ENCODE measurements at places on chromosomes 4 and X.

DNA sequence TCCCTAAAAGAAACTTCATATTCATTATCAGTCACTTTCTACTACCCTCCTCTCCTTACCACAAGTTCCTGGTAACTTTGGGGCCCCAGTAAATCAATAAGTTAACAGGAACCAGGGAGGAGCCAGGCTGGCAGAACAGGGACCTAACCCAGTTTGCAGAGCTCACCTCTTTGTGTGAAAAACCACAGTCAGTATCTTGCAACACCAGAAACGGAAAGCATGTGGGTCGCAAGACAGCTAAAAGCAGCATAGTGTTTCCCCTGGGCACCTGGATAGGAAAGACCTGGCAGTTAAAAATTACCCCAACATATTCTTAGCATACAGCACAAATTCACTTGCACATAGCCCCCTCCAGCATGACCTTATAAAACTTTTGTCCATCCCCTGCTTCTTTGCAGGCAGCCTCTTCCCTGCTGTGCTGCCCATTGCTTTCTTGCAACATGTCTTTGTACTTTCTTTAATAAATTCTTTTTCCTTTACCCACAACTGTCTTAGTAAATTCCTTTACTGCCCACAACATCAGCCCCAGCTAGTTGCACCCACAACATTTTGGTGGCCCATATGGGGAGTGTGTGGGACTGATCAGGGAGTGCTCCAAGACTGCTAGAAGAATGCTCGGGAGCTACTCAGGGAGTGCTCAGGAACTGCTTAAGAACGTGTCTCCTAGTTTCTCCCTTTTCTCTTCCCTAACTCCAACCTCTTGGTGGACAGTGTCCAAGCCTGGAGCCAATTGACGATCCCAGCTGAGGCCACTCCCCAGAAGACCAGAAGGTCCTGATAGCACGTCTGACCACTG lies 83.4 kb downstream of the MSN start:
- peak; percentile 6 for DNase-seq

- DNase-seq = no peak
These were observed 77.1 kb upstream of the UCP1 start for GRCh38 chr4:140645614-140646412.

GRCh38 chr4:123415977-123416376 lies 19.4 kb downstream of the SPRY1 start:
- peak; percentile 53 for DNase-seq

- no peak for DNase-seq
These were observed 333.3 kb downstream of the BCOR start for GRCh38 chrX:39764441-39764914.

- no peak for DNase-seq
These were observed 58.0 kb downstream of the SH3BGRL start for GRCh38 chrX:81259714-81260395.

- no peak for DNase-seq
These were observed 141.1 kb downstream of the IDS start for GRCh38 chrX:149363965-149364364.

- no peak for DNase-seq
These were observed 1.7 kb downstream of the NKX3-2 start for GRCh38 chr4:13542577-13543031.

Data from stimulated activated CD8-positive, alpha-beta memory T cell treated with anti-CD3 and anti-CD28 coated beads, Interleukin-7, amount 100 ng/mL, for 4 hours (primary cell).